ENCODE measurements at places on chromosomes 4 and X. TPM values are rescaled to one million over a fixed set of nuclear protein-coding genes. Genes with fewer than 3 reads are reported as not detected.

DNA sequence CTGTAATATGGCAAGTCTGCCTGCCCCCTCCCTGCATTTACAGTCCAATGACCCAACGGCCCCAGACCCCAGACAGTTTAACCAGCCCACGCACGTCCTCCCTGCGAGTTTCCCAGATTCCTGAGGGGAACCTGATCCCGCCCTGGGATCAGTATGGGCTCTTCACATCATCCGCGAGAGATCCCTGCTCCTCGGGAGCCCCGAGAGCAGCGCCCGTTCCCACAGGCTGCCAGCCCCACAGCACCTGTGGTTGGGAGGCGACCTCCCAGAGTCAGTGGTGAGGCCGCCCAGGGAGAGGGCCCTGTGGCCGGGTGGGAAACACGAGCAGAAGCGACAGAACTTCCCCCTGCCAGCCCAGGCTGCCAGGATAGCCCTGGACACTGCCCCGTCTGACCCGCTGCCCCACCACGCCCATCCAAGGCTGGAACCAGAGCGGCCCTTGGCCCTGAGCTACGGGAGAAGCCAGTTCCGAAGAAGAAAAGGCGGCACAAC is 32.8 kb downstream of the TSC22D3 start:
- H3K36me3 ChIP-seq, result no peaks in the 10 kb centered on the region
- H3K27ac ChIP-seq, result peak overlapping the region; percentile 96
- peak overlapping the region; percentile 41 for H3K4me3 ChIP-seq
- no peaks in the 10 kb centered on the region for H3K27me3 ChIP-seq
- peak; percentile 66 for DNase-seq

VCX3A gene
- total RNA-seq, result not detected

DTHD1 gene
- not detected for total RNA-seq

DNA sequence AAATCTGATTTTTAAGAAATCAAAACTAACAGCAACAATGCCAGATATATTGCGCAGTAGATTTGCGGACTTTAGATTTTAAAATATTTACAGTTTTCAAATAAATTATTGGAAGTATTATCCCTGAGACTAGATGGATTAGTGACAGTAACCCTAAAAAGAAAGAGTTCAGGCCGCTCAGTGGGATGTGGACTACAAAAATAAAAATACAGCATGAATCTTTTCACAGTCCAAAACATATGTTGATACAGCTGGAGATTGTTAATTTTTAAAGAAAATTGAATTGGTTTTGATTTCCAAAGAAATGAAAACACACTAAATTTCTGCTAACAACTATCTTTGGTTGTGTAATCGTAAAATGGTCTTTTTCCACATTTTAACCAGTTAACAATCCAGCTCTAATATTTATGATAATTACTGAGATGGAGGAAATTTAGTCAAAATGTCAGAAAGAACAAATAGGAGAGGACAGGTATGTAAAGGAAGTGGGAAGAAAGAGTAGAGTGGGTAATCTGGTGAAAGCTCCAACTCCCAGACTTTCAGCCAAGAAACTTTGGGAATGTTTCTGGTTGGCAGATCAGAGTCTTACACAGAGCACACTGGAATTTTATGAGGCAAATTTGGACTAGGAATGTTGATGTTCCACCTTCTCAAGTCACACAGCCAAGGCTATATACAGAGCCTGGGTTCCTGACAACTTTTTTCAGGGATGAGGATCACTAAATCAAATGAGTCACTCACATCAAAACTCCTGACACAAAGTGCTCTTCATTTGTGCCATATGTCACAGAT is 15.1 kb downstream of the C4orf36 start:
- H3K27me3 ChIP-seq, result no peaks in the 10 kb centered on the region
- no peak overlapping the region for H3K27ac ChIP-seq
- H3K4me1 ChIP-seq, result no peaks in the 10 kb centered on the region
- no peak overlapping the region for H3K4me3 ChIP-seq
- no peak for DNase-seq
- H3K36me3 ChIP-seq, result no peaks in the 10 kb centered on the region

- no peaks in the 10 kb centered on the region for H3K36me3 ChIP-seq
- no peaks in the 10 kb centered on the region for H3K4me1 ChIP-seq
- no peak overlapping the region for H3K4me3 ChIP-seq
These were observed 51.2 kb upstream of the MTNR1A start for GRCh38 chr4:186606591-186606992.

DNA sequence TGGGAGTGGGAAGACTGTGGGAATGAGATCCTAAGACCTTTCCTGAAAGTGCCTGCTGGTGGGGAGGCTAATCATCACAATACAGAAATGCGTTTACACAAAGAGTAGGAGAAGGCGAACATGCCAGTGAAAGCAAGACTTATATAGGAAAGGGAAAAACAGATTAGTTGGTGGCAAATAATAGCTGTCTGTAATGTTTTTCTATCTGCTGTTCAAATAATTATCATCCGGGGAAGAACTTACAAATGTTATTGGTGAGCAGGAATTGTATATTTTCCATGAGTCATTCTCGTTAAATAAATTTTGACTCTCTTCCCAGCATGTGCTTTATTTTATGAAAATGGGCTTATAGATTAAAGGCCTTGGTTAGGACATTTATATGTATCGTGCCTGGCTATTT is 196.5 kb downstream of the ARHGAP10 start:
- peaks cover 9% of the 10 kb centered on the region for H3K4me1 ChIP-seq
- DNase-seq, result no peak
- no peaks in the 10 kb centered on the region for H3K36me3 ChIP-seq

- H3K4me1 ChIP-seq, result peaks cover 15% of the 10 kb centered on the region
- H3K36me3 ChIP-seq, result no peaks in the 10 kb centered on the region
- no peak for DNase-seq
- no peaks in the 10 kb centered on the region for H3K27me3 ChIP-seq
These were observed 1.2 kb downstream of the NEK1 start for GRCh38 chr4:169611157-169611556.

GRCh38 chr4:142036795-142037583 is 400.6 kb downstream of the IL15 start:
- no peak overlapping the region for H3K27ac ChIP-seq
- DNase-seq, result no peak

DNA sequence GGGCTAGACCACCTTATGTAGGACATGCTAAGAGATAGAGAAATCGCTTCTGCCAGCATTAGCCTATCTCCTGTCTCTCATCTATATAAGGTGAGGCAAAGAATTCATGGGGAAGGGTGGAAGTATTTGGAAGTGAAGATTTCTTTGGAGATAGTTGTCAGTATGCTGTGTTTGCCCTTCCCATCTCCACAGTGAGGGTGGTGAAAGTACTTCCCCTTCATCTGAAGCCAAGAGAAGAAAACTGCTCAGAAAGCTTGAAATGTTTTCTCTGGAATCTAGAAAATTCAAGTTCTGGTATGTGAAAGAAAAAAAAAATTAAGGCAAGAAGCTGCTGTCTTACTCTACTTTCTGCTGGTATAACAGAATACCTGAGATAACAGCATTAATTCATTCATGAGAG is 12.3 kb upstream of the ADH5 start:
- H3K27ac ChIP-seq, result no peak overlapping the region
- H3K27me3 ChIP-seq, result no peaks in the 10 kb centered on the region
- H3K4me3 ChIP-seq, result no peak overlapping the region
- no peaks in the 10 kb centered on the region for H3K4me1 ChIP-seq

GRCh38 chrX:134670134-134670924 is 12.1 kb upstream of the PLAC1 start:
- no peak overlapping the region for H3K4me3 ChIP-seq
- H3K27me3 ChIP-seq, result no peaks in the 10 kb centered on the region
- DNase-seq, result peak; percentile 24
- peaks cover 4% of the 10 kb centered on the region for H3K4me1 ChIP-seq
- H3K27ac ChIP-seq, result peak overlapping the region; percentile 53

GRCh38 chrX:18377796-18378195 is 23.3 kb upstream of the SCML2 start:
- H3K36me3 ChIP-seq, result no peaks in the 10 kb centered on the region
- H3K4me1 ChIP-seq, result no peaks in the 10 kb centered on the region
- no peak overlapping the region for H3K4me3 ChIP-seq
- no peak overlapping the region for H3K27ac ChIP-seq
- DNase-seq, result no peak

DNA sequence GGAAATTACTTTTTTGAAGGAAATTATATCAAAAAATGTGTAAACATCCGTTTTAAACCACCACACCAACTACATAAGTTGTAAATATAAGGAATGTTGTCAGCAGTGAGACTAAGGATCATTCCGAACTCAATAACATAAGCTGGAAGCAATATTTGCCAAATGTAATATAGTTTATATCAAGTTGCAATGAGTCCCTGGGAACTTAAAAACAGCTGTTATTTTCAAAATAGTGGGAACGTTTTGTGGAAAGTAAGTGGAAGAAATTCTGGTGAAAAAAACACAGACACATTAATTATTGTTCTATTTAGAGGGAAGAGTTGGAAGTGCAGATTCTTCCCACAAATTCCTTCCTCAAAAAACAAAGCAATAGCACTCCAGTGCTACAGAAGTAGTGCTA is 444.3 kb downstream of the NAP1L3 start:
- H3K27ac ChIP-seq, result no peak overlapping the region
- no peak for DNase-seq
- H3K36me3 ChIP-seq, result no peaks in the 10 kb centered on the region
- no peaks in the 10 kb centered on the region for H3K27me3 ChIP-seq
- H3K4me1 ChIP-seq, result no peaks in the 10 kb centered on the region
- H3K4me3 ChIP-seq, result no peak overlapping the region

DNA sequence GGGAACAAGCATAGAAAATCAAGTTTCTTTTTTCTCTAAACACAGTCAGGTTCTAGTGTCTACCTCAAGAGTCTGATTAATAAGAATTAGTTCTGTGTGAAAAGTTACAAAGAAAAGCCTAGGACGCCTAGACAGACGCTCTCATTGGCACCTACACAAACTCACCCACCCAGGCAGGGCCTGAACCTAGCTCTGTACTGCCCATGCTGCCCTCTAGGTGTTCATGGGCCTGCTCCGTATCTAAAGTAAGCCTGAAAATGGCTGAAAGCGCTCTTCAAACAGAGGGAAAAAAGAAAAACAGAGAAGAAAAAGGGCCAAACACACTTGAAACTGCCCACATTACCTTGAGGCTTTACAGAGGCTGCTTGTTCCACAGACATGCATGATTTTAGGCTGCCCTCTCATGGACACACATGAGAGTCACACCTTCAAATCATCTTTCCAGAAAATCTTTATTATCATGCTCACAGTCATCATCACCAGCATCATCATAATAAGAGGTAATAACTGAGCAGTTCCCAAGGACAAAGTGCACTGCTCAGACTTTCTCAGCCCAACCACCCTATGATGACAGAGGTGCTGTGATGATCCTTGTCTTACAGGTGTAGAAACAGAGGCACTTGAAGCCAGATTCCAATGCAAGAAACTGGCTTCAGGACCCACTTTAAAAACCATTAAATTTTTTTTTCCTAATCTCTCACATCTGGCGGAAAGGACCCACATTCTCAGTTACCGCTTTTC is 49.6 kb downstream of the MAP7D2 start:
- no peak overlapping the region for H3K4me3 ChIP-seq
- H3K27me3 ChIP-seq, result no peaks in the 10 kb centered on the region
- no peaks in the 10 kb centered on the region for H3K36me3 ChIP-seq
- no peak for DNase-seq
- H3K4me1 ChIP-seq, result no peaks in the 10 kb centered on the region

- H3K27ac ChIP-seq, result no peak overlapping the region
- no peak for DNase-seq
- H3K27me3 ChIP-seq, result no peaks in the 10 kb centered on the region
- no peaks in the 10 kb centered on the region for H3K36me3 ChIP-seq
These were observed 185.5 kb downstream of the MGST2 start for GRCh38 chr4:139851133-139851532.

GIMD1 gene
- total RNA-seq, result not detected

DNA sequence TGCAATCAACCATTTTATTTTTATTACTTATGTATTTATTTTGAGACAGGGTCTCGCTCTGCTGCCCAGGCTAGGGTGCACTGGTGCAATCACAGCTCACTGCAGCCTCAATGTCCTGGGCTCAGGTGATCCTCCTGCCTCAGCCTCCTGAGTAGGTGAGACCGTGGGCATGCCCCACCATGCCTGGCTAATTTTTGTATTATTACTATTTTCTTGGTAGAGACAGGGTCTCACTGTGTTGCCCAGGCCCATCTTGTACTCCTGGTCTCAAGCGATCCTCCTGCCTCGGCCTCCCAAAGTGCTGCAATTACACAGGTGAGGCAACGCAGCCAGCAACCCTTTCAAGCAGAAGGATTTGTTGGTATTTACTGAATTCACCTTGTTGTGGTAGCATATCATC is 60.3 kb upstream of the PPP2R3B start:
- no peak for DNase-seq
- no peak overlapping the region for H3K27ac ChIP-seq
- no peak overlapping the region for H3K4me3 ChIP-seq
- no peaks in the 10 kb centered on the region for H3K27me3 ChIP-seq

GRCh38 chr4:119726505-119726904 is 97.9 kb upstream of the PDE5A start:
- DNase-seq, result no peak
- H3K27me3 ChIP-seq, result no peaks in the 10 kb centered on the region
- H3K36me3 ChIP-seq, result no peaks in the 10 kb centered on the region
- no peak overlapping the region for H3K4me3 ChIP-seq
- peak overlapping the region; percentile 34 for H3K27ac ChIP-seq

GRCh38 chr4:187071946-187072600 is 348.4 kb upstream of the FAT1 start:
- H3K4me1 ChIP-seq, result no peaks in the 10 kb centered on the region
- DNase-seq, result no peak
- no peaks in the 10 kb centered on the region for H3K36me3 ChIP-seq
- H3K27me3 ChIP-seq, result no peaks in the 10 kb centered on the region
- H3K27ac ChIP-seq, result no peak overlapping the region

DNA sequence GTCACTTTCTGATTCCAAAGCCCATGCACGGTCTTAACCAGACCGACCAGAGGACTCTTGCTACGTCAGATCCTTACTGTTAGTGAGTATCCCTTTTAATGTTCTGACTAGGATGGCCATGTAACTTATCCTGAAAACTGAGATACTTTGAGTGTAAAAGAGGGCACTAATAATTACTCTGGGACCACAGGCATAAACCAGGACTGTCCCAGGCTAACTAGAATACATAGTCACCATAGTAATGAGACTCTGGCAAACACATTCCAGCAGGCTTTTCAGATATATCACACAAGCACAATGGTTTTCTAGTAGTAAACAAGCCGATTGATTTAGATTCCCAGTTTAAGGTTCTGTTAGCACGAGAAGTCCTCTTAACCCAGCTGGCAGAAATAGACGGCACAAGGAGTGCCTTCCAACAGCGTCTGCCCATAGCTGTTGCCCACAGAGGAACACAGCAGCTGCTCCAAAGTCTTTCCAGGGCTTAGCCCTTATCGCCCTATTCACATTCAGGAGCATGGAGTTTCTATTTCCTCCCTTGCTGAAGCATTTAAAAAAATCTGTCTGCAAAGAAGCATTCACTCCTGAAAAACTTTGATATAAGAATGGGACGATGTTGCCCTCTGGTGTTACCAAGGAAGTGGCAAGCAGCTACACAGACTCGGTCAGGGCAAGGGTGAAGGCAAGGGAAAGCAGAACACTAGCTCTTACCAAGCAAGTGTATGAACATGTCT is 92.4 kb downstream of the CXCL13 start:
- H3K4me3 ChIP-seq, result peak overlapping the region; percentile 24
- peak; percentile 53 for DNase-seq
- peaks cover 34% of the 10 kb centered on the region for H3K4me1 ChIP-seq
- H3K27me3 ChIP-seq, result no peaks in the 10 kb centered on the region
- H3K36me3 ChIP-seq, result no peaks in the 10 kb centered on the region

PNCK gene
- 0.98 TPM for total RNA-seq

All from gastrocnemius medialis (tissue), 4 donors.